Stimulated activated CD4-positive, alpha-beta T cell treated with anti-CD3 and anti-CD28 coated beads, Interleukin-1b, Interleukin-23, amount 100 ng/mL, for 1 hour (primary cell): ENCODE measurements at places on chromosomes 6 and 20.
A peak's percentile ranks its signal among the peaks of the same experiment; 100 is the strongest.

GRCh38 chr20:51372176-51372803 is 170.2 kb downstream of the NFATC2 start:
- DNase-seq = peak; percentile 15

DNA sequence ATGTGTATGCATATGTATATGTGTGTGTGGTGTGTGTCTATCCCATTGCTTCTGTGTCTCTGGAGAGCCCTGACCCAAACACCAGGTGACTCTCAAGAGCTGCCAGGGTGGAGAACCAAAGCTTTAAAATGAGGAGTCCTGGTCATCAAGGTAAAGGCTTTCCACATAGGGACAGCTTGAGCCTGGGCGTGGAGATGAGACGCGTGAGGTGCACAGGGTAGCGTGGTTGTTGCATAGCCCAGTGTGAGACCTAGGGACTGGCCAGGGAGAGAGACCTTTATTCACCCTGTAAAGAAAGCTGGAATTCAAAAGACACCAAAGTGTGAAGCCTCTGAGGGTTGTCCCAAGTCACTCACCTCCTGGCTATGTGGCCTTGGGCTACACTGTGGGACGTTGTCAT is 149.1 kb downstream of the SYCP2 start:
- DNase-seq = no peak

DNA sequence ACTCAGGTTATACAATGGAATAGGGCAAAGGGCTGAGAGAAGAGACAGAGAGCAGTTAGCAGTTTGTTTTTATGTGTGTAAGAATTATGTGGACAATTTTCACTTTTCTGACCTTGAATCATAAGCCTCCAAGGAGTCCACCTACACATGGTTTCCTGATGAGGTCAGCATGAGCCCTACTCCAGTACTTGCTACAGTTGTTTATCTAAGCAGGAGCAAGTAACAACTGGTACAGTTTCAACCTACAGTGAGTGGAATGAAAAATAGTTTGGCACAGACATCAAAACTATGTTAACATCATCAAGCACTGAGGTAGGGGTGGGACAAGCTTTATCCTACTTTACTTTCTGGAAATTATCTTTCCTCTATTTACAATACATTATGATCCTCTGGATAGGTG is 426.7 kb upstream of the ID4 start:
- DNase-seq = no peak

- no peak for DNase-seq
Measured at GRCh38 chr6:29617782-29618554, 15.0 kb downstream of the GABBR1 start.

- DNase-seq = no peak
Measured at GRCh38 chr6:166942393-166943168, 13.8 kb downstream of the RNASET2 start.

- DNase-seq = no peak
Measured at GRCh38 chr20:4533368-4534133, 188.2 kb upstream of the PRND start.

- no peak for DNase-seq
Measured at GRCh38 chr6:166277018-166277417, 31.2 kb downstream of the PRR18 start.

DNA sequence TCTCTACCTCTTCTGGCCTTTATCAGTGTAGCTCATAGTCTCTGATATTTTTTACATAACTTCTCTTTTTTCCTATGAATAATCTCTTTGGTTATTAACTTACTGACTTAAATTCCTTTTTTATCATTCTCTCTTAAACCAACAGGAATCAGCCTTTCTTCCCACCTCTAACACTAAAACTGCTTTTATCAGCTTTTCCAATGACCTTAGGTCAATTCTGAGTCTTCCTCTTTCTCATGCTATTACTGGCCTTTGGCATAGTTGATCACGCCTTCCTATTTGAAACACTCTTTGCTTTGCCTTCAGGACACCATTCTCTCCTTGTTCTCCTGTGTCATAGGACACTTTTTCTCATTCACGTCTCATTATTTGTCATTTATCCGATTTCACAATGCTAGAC is 8.1 kb upstream of the HINT3 start:
- DNase-seq = no peak

DNA sequence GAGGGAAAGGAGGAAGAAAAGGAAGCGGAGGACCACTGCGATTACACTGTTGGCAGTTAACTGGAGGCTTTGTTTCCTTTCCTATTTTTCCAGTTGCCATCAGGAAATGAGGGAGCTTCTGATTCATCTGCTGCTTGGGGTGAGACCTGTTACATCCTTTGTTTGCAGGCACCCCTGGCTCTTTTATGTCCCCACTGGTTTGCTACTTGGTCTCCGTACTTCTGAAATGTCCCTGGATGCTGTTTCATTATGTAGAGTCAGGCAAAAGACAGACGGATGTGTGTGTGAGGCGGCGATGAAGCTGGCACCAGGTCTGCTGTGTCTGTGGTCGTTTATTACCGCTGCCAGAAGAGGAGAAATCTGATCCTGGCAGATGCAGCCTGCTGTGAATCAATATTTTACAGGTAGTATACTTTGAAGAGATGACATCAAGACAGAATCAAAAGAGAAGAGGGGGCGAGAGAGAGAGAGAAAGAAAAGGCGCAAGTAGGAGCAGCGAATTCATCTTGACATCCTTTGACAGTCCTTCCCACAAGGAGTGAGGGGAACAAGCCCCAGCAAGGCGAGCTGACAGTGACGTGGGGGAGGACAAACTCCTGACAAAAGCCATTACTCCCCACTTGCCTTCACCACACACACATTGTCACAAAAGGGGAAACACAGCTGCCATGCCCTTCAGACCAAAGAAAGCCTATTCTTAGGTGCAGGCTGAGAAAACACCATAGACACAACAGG is 145.9 kb upstream of the FBXL4 start:
- DNase-seq = no peak

DNA sequence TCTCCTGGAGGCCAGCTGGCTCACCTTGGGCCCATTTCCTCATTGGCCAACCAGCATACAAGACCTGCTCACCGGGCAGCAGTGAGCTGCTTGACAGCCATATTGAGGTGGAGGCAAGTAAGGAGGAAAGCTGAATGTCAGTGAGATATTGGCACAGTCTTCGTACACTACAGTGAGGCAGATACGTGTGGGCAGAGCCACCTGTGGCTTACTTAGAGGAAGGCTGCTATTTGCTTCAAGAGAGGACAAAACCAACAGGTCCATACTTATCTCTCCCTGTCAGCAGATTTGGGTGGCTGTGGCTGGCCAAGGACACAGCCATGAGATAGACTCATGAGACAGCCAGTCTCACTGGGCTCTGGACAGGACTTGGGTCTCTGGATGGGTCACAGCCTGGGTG is 15.1 kb upstream of the MCM3 start:
- DNase-seq = no peak
